Head of caudate nucleus (tissue), 42 donors: ENCODE measurements at places on chromosomes 11 and 22.
A peak's percentile ranks its signal among the peaks of the same experiment; 100 is the strongest.

DNA sequence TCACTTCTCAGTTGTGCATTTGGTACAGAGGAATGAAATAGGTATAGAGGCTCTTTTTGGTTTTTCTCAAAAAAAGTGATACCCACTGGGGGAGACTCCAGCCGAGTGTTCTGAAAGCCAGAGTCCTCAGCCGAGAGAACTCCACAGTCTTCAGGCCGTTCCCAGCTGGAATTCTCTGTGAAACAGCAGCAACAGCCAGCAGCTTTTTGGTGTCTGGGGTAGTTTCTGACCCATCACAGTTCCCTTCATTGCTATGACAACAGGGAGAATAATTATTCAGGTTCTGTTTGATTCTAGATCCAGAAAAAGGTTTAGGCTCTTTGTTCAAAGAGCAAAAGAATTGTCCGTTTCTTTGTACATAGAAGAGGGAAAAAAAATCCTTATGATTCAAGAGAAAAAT is 84.6 kb downstream of the C22orf31 start:
- DNase-seq = peak; percentile 22

- DNase-seq = no peak
Measured at GRCh38 chr11:28969832-28970231, 861.6 kb downstream of the METTL15 start.

DNA sequence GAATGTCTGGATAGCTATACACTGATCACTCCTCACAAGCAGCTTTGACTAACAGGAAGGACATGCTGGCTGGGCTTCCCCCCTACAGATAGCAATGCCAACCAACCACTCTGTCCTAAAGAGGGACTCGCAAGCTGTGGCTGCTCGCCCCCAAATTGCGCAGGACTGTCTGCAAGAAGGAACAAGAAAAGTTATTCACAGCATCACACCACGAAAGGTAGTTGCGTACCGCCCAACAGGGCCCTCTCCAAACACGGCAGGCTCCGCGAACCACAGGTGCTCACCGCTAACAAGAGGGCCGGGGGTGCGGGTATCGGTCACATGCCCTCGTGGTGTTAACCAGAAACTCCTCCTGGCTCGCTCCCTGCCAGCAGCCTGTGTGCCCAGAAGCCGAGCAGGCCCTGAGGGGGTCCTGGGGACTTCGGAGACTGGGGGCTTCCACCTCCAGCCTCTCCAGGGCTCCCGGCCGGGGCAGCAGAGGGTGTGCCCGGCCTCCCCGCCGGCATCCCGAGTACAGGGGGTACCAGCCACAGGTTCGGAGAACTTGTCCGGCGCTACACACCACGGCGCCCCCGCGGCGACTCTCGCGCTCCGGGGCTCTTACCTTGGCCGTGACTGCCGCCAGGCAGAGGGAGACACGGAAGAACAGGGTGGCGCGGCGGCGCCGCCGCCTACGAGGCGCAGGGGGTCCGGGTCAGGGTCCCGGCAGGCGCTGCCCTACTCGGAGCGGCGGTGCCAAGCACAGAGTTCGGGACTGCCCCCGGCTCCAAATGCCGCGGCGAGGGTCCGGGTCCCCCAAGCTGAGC is 682 bp downstream of the LARGE1 start:
- peak; percentile 55 for DNase-seq

DNA sequence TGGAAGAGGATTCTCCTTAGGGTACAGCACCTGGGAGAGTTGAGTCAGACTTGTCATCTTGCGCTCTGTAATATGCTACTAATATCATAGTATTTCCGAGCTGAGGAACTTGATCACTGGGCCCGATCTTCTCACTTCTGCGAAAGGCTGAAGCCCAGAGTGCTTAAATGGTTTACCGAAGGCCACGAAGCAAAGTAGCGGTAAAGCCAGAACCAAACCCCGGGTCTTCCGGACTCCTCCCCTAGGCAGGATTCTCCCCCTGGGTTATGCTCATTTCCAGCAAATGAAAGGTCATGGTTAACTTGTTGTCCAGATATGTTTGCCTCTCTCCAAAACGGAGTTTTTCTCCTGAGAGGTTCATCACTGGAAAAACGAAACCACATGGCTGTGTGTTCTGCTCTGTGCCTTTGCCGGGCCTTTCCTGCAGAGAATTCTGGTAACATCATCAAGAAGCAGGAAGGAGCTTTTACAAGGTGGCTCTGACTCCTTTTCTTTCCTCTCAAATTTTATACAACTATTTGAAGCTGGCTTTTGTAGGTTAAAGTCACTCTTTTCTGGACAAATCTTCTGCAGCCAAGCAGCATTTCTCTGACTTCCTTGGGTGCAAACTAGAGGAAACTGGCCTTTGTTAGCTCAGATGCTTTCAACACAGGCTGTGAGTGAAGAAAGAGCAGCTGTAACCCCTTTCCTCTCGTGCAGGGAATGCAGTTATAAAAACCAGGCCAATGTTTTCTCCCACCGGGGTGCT is 35.5 kb downstream of the UBASH3B start:
- DNase-seq = no peak

- DNase-seq = no peak
Measured at GRCh38 chr11:12518606-12519385, 141.4 kb downstream of the PARVA start.

GRCh38 chr22:39825661-39826102 is 67.9 kb downstream of the ENTHD1 start:
- no peak for DNase-seq

- no peak for DNase-seq
Measured at GRCh38 chr11:36192425-36193289, 96.6 kb downstream of the COMMD9 start.

- DNase-seq = no peak
Measured at GRCh38 chr11:37552284-37552683, 954.2 kb upstream of the RAG2 start.

DNA sequence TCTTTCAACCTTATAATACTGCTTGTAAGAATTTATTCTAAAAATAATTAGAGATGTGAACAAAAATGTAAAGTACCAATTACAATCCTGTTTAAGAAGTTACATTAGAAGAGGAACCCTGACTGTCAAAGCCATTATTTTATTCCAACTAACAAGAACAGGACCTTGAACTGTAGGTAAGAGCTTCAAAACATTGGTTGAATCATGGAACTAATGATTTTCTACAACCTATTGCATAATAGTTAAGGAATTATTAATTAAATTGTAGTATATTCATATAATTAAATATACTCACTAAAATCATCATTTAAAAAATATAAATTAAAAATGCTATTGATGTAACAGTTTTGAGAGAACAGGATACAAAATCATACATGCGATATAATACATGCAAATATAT is 649.4 kb upstream of the KIRREL3 start:
- no peak for DNase-seq

GRCh38 chr22:45208993-45209838 is 31.5 kb downstream of the KIAA0930 start:
- peak; percentile 77 for DNase-seq

- DNase-seq = no peak
Measured at GRCh38 chr11:123200264-123200663, 5.2 kb upstream of the CLMP start.

- no peak for DNase-seq
Measured at GRCh38 chr11:105829084-105829483, 193.0 kb downstream of the MSANTD4 start.

GRCh38 chr11:120337355-120338106 is 1.3 kb downstream of the ARHGEF12 start:
- DNase-seq = no peak

GRCh38 chr11:4797206-4797605 is 7.0 kb downstream of the OR52R1 start:
- no peak for DNase-seq

GRCh38 chr11:88909500-88909899 is 156.3 kb downstream of the GRM5 start:
- no peak for DNase-seq
